ENCODE measurements at places on chromosomes 4 and X. TPM values are rescaled to one million over a fixed set of nuclear protein-coding genes. Genes with fewer than 3 reads are reported as not detected.

- H3K27ac ChIP-seq = no peak overlapping the region
- H3K27me3 ChIP-seq = no peaks in the 10 kb centered on the region
- DNase-seq = no peak
- H3K4me1 ChIP-seq = no peaks in the 10 kb centered on the region
These were observed 255.4 kb downstream of the TLL1 start for GRCh38 chr4:166128403-166128802.

GRCh38 chr4:43253541-43253940, 361.0 kb downstream of the GRXCR1 start:
- no peaks in the 10 kb centered on the region for H3K36me3 ChIP-seq
- H3K27ac ChIP-seq = no peak overlapping the region
- H3K4me3 ChIP-seq = no peak overlapping the region
- DNase-seq = no peak
- no peaks in the 10 kb centered on the region for H3K27me3 ChIP-seq
- H3K4me1 ChIP-seq = no peaks in the 10 kb centered on the region

DNA sequence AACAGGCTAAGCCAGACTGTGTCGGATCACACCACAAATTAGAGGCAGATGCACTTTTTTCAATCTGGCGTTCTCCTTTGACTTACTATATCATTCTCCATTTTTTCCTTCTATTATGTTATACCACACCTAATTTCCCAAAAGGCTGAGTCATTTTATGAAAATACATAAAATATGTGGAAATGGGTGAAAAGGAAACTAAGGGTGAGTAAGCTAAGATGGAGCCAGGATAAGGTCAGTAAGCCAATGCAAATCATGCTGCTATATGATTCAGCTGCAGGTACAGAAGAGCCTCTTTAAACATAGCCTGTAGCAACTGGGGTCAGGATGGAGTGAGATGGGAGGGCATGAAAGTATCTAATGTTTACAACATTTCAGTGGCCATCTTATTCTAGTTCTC, 94.0 kb upstream of the TEX13A start:
- no peaks in the 10 kb centered on the region for H3K4me1 ChIP-seq
- no peaks in the 10 kb centered on the region for H3K36me3 ChIP-seq
- H3K27me3 ChIP-seq = no peaks in the 10 kb centered on the region
- H3K4me3 ChIP-seq = no peak overlapping the region
- DNase-seq = no peak

GRCh38 chr4:54228056-54228527, 1.0 kb upstream of the PDGFRA start:
- H3K4me1 ChIP-seq = peaks cover 42% of the 10 kb centered on the region
- H3K27me3 ChIP-seq = peaks cover 99% of the 10 kb centered on the region
- peak overlapping the region; percentile 88 for H3K4me3 ChIP-seq
- H3K27ac ChIP-seq = no peak overlapping the region
- H3K36me3 ChIP-seq = no peaks in the 10 kb centered on the region
- peak; percentile 76 for DNase-seq

DNA sequence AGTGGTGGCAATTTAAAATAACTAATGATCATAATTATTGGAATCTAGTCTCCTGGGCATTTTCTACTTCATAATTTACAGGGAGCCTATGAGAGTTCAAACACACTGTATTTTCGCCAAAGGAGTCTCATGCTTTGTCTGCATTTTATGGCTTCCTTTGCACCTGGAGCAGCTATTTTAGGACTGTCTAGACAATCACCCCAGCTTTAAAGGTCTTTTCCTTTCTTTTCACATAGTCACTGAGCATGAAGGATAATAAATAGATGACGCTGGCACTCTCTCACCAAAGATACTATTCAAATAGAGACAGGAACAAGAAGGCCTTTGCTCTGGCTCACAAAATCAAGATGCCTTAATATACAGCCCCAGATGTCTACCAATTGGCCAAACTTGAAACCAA, 43.0 kb downstream of the AMELX start:
- H3K4me1 ChIP-seq = peaks cover 5% of the 10 kb centered on the region
- no peak overlapping the region for H3K4me3 ChIP-seq
- H3K36me3 ChIP-seq = no peaks in the 10 kb centered on the region
- H3K27me3 ChIP-seq = no peaks in the 10 kb centered on the region
- no peak overlapping the region for H3K27ac ChIP-seq
- no peak for DNase-seq

Gene SSX7
- total RNA-seq = not detected

Data from neural crest cell (in vitro differentiated cells).